Activated T-cell treated with anti-CD3 and anti-CD28 coated beads for 1 hour (primary cell): ENCODE measurements at places on chromosomes 7 and 10.

DNA sequence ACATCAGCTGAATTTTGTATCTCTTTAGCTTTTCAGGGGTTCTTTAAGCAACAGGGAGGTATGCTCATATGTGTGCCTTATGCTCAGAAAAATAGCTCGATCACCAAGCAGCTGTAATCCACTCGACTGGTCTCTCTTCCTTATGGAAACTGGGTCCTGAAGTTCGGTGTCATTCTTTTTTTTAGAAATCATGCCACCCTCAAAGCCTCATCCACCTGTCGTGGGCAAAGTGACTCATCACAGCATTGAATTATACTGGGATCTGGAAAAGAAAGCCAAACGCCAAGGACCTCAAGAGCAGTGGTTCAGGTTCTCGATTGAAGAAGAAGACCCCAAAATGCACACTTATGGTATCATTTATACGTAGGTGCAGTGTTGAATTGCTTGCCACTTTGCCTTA, 83.6 kb downstream of the FANK1 start:
- DNase-seq: no peak

- DNase-seq: no peak
Observed at GRCh38 chr10:288316-289200, 153.3 kb downstream of the ZMYND11 start.

- DNase-seq: no peak
Observed at GRCh38 chr7:135147899-135148721, at the start of gene TMEM140. TSS of gene TMEM140 (plus strand) at chr7:135148072. CDS start at chr7:135164442, 16,370 bp downstream.

DNA sequence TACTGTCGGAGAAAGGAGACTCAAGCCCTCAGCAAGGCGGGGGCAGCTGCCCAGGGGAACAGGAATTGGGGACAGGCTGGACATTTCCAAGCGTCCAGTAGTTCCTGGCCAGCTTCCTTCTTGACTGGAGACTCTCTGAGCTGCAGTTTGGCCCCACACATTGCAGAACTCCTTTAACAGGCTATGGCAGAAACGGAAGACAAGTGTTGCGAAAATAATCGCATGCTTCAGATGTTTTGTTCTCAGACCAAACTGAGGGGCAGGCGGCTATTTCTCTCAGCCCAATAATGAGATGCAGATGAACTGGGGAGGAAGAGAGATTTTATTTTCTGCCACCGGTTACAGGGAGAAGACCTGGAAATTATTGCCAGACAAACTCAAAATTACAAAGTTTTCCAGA, 88.0 kb upstream of the PFKP start:
- no peak for DNase-seq

GRCh38 chr10:9579110-9579705, 1438.5 kb upstream of the CELF2 start:
- DNase-seq: no peak

GRCh38 chr7:30139836-30140384, 5.1 kb downstream of the MTURN start:
- DNase-seq: no peak

- no peak for DNase-seq
Observed at GRCh38 chr7:109029866-109030265, 460.2 kb downstream of the DNAJB9 start.

- DNase-seq: no peak
Observed at GRCh38 chr10:18417950-18418527, 233.3 kb downstream of the NSUN6 start.

- no peak for DNase-seq
Observed at GRCh38 chr7:104836976-104837375, 177.0 kb upstream of the KMT2E start.

- no peak for DNase-seq
Observed at GRCh38 chr10:17443707-17444387, 10.5 kb downstream of the ST8SIA6 start.

GRCh38 chr7:92634924-92635519, 44.8 kb upstream of the FAM133B start:
- DNase-seq: no peak

GRCh38 chr7:35993676-35994606, 159.1 kb upstream of the EEPD1 start:
- DNase-seq: no peak

GRCh38 chr10:48944171-48944570, 4.5 kb upstream of the LRRC18 start:
- no peak for DNase-seq

GRCh38 chr10:76469675-76470074, 1038.3 kb downstream of the LRMDA start:
- DNase-seq: no peak

- no peak for DNase-seq
Observed at GRCh38 chr7:101159696-101160674, 5.4 kb downstream of the VGF start.

DNA sequence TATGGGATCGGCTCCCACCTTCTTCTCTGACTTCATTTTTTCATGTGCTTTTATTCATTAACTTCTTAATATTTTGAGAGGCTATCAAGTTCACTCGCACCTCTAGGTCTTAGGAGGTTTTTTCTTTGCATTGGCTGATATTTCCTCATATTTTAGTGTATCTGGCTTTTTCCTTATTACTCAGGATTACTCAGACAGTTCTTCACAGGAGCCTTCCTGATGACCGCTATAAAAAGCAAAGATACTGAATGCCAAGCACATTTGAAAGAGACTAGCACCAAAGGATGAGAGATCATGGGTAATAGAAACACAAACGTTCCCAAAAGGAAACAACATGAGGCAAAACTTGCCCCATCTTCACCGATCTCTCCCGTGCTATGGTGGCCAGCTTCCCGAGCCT, 409.2 kb upstream of the KLF6 start:
- DNase-seq: no peak

DNA sequence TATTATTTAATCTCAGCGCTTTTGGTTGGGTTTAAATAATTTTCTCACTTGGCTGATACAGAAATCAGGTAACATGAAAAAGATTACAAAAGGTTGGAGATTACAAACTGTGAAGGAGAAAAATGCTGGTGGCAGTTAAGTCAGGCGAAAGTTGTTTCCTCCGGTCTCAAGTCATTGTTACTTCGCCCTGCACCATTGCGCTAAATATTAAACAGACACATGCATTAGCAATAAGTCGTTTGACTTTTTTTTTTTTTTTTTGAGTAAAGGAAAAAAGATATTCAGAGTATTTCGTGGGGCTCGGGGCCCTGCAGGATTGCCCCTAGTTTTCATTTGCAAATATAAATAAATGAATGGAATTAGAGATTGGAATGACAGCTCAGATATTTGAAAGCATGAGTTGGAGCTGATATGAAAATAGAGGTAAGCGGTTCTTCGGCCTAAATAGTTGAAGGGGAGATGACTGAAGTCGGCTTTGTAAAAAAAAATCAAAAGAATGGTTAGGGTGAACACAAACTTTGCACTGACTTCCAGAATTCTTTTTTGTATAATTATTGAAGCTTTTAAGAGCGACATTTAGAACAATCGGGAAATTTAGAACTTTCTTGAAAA, 914 bp downstream of the SDHAF3 start:
- no peak for DNase-seq

DNA sequence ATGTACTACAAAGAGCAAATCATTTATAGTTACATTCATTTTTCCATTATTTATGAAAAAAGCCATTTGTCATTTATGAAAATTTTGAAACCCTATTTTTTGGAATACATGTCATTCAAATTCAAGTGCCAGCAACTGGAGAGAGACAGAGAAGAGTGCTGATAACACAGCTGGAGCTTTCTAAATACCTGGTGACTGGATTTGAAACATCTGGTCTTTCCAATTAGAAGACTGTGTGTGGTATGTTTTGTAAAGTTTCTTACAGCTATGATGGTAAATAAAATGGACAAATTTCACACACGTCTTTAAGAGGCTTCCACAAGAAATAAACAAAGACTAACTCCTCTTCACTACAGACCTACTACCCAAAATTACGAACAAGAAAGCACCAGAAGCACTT, 56.8 kb downstream of the CHCHD3 start:
- DNase-seq: no peak

- no peak for DNase-seq
Observed at GRCh38 chr10:79056361-79056735, 12.4 kb upstream of the ZMIZ1 start.

- DNase-seq: no peak
Observed at GRCh38 chr10:22690158-22690557, 24.2 kb downstream of the PIP4K2A start.

GRCh38 chr7:93194386-93194785, 31.9 kb downstream of the HEPACAM2 start:
- no peak for DNase-seq

DNA sequence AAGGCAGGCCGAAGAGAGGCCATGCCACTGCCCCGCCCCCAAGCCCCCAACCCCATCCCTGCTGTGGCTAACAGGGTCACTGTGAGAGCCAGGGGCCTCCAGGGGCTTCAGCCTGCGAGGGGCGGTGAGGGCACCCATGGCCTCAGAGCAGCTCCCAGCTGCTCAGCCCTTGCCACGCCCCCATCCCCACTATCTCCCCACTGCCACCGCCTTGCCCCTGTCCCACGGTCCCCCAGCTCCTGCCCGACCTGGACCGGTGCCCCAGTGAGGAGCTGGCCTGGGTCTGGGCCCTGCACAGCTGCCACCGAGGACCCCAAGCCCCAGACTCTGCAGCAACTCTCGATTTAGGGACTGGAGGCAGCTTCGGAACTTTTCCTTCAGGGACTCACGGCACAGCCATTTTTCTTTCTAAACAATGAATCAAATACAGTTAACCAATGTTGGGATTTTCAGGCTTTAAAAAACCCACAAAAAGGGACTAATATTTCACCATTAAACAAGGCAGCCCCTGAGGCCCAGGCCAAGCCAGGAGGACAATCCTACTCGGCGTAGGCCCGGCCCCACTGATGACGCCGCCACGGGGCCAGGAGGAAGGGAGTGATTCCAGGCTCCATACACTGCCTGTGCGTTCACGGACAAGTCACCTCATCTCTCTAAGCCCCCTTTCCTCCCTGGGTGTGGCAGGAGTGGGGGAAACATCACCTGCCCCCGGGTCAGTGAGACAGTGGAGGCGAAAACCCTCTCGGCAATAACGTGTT, 237.1 kb downstream of the ELFN1 start:
- no peak for DNase-seq

DNA sequence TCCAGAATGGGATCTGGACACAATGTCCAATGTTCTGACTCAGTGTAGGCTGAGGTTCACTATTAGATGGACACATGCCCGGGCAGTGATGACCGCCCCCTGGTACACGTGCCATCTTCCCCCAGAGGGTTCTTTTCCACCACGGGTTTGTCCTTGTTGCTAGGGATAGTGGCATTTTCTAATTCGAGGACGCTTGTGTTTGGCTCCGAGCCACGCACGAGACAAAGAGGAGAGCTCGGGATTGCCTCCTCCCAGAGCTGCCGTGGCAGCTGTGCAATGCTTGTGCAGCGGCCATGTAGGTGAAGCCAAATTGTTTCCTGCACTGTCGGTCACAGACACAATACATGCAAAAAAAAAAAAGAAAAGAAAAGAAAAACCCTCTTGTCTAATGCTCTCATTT, 207.5 kb downstream of the PAXIP1 start:
- no peak for DNase-seq

GRCh38 chr10:3902054-3902808, 117.2 kb upstream of the KLF6 start:
- DNase-seq: no peak

- DNase-seq: no peak
Observed at GRCh38 chr10:123191886-123192285, 37.7 kb downstream of the BUB3 start.

DNA sequence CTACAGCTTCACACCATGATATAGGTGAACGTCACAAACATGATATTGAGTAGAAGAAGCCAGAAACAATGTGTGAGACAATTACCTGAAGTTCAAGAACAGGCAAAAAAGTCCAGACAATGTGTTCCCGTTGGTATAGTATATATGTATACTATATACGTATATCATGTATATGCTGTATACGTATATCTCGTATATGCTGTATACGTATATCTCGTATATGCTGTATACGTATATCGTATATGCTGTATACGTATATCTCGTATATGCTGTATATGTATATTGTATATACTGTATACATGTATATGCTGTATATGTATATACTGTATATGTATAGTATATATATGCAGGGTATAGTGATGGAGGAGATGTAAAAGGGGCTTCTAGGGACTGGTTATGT, 10.8 kb downstream of the ZSCAN25 start:
- no peak for DNase-seq

GRCh38 chr10:34254596-34254995, 560.5 kb downstream of the PARD3 start:
- no peak for DNase-seq

- DNase-seq: no peak
Observed at GRCh38 chr7:20721086-20721810, 65.4 kb downstream of the SP8 start.

GRCh38 chr10:96124230-96125141, 5.6 kb upstream of the ZNF518A start:
- DNase-seq: no peak

- DNase-seq: peak; percentile 16
Observed at GRCh38 chr10:88194041-88194887, 330.8 kb downstream of the PTEN start.

DNA sequence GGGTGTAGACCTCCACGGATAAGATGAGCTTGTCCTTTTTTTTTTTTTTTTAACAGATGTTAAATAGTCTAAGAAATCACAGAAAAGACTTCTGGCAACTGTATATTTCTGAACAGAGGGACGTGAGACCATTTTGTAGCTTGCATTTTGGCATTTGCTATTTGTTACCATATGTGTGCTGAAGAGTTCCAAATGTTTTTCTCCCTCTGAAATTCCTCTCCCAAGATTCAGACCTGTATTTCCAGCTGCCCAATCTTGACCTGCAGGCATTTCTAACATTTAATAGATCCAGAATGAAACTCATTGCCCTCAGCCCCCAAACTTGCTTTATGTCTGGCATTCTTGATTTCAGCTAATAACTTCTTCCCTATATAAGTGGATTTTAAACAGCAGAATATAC, 223.1 kb upstream of the FZD1 start:
- DNase-seq: no peak

- DNase-seq: no peak
Observed at GRCh38 chr7:30864101-30864500, 47.6 kb upstream of the AQP1 start.

- no peak for DNase-seq
Observed at GRCh38 chr10:103417601-103418000, 21.2 kb downstream of the PDCD11 start.

DNA sequence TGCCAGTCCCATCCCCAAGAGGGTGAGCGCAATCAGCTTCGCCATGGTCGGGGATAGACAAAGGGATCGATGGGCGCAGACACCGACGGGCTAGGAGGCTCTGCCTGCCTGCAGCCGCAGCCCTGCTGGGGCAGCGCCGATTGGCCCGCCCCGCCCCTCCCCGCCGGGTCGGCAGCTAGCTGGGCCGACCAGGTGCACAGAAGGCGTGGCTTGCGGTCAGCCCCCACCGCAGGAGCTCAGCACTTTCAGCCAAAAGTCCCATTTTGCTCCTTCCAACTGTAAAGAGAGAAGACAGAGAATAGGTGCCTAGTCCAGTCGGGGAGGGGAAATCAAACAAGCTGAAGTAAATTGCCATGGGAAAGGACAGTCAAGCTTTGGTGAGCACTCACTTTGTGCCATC, at the start of gene PON1:
Gene PON1, minus strand, starts transcription at position 102 of the 400 bp plus-strand sequence. Its CDS starts 57 bp downstream, at position 45.
- DNase-seq: no peak

DNA sequence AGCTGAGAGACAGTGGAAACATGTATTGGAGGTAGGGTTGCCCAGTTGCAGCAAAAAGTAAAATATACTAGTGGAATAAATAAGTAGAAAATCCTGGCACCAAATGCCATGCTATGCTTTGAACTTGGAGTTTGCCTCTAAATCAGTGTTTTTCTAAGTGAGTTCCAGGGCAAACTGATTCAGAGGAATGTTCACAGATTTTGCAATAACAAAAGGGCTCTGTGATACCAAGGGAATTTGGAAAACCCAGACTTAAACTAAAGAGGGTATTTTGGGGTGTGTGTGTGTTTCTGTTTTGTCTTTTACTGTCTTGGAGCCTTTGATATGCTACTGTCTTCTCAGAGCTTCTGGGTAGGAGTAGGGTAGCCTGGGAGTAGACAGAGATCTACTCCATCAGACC, 39.9 kb downstream of the SLC26A4 start:
- no peak for DNase-seq
